ENCODE measurements at places on chromosomes 3 and 15.

DNA sequence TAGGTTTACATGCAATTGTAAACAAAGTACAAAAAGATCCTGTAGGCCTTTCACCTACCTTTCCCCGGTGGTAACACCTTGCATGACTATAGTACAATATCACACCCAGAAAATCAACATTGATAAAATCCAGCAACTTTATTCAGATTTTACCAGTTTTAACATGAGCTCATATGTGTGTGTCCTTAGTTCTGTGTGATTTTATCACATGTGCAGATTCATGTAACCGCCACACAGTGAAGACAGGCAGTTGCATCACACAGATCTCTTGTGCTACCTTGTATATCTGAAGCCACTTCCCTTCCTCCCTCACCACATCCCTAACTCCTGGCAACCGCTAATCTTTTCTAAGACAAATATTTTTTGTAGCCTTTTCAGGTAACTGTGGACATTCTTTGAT is 183.5 kb upstream of the C2CD4B start:
- no peak for DNase-seq

DNA sequence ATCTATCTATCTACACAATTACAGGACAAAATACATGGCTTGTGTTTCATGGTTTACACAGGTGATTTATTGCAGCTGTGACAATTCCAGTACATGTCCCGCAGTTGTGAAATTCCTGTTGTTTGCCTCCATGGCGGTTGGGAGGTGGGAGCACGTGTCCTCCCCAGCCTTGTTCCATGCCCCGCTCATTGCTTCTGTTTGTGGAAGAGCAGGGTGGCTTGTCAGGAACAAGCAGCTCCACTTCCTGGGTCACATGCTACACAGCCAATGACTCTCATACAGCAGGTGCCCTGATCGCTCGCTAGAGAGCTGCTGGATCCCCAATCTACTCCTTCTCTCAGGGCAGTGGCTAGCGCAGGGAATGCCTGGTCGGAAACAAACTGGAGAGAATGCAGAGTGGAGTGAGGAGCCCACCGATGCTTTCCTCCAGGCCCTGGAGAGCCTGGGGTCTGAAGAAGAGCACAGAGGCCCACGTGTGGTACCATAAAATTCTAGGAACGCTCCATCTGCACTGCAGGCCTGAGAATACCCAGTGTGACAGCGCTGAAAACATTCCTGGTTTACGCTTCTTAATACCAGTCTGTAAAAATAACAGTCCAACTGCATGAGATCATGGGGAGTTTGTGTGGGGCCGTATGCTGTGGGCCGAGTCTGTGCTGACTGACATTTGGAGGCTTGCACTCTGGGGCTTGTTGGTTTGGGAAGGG is 270.6 kb upstream of the RGMA start:
- no peak for DNase-seq

GRCh38 chr15:60347480-60348049 is 50.2 kb downstream of the ANXA2 start:
- no peak for DNase-seq

DNA sequence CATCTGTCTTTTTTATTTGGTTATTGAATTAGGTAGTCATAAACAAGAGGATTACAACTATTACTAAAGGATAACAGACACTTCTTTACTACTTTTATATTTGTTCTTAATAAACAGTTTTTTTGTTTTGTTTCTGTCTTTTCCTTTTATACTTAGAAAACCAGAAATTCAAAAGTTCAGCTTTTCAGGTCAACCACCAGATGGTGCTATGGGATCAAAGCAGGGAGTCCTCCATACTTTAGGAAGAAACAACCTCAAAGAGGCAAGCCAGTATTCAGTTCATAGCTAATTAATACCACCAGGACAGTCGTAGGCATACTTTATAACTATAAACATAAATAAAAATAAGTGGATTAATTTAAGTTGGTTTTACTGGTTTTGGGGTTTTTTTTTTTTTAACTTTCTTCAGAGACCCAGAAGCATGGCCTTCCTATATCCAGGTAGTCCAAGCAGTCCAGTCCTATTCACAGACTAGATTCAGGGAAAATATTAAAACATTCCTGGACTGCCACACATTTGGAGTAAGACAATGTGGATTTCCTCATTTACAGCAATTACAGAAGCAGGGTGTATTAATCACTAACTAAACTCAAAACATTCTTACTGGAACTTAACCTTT is 16.0 kb upstream of the EID1 start:
- DNase-seq, result peak; percentile 67

- DNase-seq, result no peak
Measured at GRCh38 chr15:61923173-61923572, 137.1 kb downstream of the VPS13C start.

DNA sequence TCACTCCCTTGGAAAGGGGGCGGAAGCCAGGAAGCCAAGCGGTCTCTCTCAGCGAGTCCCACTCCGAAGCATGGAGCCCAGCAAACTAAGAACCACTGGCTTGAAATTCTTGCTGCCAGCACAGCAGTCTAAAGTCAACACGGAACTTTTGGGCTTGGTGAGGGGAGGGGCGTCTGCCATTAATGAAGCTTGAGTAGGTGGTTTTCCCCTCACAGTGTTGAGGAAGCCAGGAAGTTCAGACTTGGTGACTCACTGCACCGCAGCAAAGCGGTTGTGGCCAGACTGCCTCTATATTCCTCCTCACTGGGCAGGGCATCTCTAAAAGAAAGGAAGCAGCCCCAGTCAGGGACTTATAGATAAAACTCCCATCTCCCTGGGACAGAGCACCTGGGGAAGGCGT is 665.4 kb upstream of the CBLB start:
- DNase-seq, result no peak
